ENCODE measurements at places on chromosomes 1 and 21.
A peak's percentile ranks its signal among the peaks of the same experiment; 100 is the strongest.

DNA sequence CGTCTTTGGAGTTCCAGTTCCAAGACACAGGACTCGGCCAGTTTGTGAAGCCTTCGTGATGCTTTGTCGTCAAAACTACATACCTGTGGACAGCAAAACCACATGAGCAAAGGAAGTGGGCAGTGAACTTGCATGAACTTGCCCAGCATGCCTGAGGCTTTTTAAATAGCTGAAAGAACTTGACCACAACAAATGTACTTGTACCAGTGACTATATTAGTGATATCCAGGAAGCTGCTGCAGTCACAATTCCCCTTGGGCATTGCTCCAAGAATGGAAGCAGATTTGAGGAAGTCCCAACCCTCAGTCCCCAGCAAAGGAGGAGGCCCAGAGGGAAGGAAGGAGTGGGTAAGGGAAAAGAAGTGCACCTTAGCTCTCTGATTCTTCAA, 2.6 kb downstream of the FUCA1 start:
- no peak for DNase-seq

DNA sequence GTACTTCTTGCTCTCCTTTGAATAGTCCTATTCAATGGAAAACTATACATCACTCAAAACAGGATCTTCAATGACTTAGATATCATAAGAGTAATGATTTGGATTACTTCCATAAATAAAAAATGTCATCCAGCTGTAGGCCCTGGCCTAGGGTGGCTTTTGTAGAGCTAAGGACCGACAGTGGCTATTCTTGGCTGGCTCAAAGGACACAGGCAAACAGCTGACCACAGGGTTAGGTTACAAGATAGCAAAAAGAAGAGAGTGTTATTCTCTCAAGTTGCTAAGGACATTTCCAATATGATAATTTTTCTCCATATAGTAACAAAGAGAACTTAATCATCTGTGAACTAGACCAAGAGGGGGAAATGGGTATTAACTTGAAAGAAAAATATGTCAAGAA, 495.1 kb downstream of the PLPP3 start:
- no peak for DNase-seq

DNA sequence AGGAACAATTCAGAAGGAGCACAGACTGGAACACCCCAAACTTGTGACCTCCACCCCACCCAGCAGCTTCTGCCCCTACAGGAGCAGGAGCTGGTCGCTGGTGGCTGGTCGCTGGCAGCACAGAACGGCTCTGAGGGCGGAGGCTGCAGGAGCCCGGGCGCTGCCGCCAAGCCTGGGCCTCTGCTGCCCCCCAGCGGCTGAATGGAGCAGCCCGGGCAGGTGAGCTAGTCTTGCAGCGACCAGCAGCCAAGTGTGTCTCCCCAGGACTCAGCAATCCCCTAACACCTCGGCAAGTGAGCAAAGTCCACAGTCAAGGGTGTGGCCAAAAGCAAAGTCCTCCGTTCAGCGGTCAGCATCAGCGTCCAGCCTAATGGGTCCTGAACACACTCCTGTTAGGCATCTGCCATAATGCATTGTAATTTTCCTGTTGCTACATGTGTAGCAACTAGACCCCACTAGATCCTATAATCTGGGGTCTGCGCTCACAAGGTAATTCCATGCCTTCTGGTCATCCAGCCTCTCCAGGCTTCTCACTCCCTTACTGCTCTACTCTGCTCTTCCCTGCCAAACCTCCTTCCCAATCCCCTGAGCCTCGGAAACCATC, 12.1 kb upstream of the GJB5 start:
- peak; percentile 7 for DNase-seq

- DNase-seq, result no peak
Observed at GRCh38 chr1:207079706-207080241, 8.9 kb upstream of the C4BPB start.

DNA sequence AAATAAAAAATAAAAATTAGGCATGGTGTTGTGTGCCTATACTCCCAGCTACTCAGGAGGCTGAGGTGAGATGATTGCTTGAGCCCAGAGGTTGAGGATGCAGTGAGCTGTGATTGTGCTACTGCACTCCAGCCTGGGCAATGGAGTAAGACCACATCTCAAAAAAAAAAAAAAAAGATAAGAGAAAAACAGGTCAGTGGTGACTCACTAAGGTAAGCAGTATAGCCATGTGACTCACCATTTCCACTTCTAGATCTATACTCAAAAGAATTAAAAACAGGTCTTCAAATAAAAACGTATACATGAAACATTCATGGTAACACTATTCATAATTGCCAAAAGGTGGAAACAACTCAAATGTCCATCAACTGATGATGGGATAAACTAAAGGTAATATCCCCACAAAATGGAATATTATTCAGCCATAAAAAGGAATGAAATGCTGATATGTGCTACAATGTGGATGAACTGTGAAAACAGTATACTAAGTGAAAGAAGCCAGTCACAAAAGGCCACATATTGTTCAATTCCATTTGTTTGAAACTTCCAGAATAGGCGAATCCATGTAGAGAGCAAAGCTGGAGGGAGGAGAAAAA, 75.1 kb downstream of the ZNF281 start:
- DNase-seq, result no peak

- no peak for DNase-seq
Observed at GRCh38 chr1:206581571-206581981, 30.7 kb downstream of the EIF2D start.

GRCh38 chr1:6646499-6647148, 22.0 kb downstream of the THAP3 start:
- peak; percentile 20 for DNase-seq

DNA sequence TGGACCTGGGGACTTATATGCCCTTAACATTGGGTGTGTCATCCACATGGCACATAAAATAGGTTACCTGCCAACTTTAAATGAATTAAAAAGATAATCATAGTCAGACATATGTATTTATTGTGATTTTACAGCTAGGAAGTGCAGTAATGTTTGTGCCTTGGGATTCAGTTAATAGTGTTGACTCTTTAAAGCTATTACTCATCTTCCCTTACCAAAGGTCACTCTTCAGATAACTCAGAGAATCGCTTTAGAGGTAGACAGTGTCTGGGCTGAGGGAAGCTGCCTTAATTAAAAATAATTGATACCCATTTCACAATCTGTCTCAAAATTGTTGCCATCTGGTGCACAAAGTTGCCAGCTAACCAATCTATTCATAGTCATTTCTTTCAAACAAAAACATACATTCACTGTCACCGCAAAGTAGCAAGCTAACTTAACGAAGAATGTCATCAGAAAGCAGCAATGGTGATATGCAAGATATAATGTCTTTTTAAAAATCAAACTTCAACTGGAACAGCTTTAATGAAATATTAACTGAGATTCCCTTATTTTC, 3.0 kb upstream of the KRTAP15-1 start:
- no peak for DNase-seq

- no peak for DNase-seq
Observed at GRCh38 chr1:215608646-215609045, 41.5 kb downstream of the KCTD3 start.

DNA sequence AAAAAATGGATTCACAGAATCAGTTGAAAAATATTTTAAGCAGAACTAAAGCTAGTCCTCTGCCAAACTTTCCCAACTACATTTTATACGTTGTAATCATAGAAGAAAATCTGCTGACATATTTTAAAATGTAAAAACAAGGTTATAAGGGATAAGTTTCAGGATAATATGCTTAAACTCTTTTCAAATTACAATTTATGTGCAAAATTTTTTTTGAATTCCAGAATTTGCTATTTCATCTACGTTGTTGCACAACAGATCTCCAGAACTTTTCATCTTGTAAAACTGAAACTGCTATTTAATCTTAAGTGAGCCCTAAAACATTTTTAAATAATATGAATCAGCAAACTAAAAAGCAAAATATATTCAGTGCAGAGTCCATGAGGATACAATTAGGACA, 5.9 kb downstream of the EDEM3 start:
- DNase-seq, result no peak

DNA sequence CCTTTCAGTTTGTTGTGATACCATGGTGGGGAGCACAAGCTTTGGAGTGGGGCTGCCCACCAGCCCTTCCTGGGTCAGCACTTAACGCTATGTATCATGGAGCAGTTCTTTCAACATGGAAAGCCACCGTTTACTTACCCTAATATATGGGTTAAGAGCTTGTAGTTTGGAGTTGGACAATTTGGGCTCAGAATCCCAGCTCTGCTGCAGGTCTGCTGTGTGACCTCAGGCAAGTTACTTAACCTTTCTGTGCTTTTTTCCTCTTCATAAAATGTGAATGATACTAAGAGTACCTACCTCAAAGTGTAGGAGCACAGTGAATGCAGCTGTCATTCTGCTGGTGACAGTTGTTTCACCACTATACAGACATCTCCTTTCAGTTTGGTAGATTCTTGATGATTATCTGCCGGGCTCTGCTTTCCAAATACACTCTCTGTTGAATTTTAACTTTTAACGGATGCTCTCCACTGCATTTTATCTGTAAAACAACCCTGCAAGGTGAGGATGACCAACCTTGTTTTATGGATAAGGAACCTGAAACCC, 23.8 kb downstream of the ALPL start:
- DNase-seq, result no peak

DNA sequence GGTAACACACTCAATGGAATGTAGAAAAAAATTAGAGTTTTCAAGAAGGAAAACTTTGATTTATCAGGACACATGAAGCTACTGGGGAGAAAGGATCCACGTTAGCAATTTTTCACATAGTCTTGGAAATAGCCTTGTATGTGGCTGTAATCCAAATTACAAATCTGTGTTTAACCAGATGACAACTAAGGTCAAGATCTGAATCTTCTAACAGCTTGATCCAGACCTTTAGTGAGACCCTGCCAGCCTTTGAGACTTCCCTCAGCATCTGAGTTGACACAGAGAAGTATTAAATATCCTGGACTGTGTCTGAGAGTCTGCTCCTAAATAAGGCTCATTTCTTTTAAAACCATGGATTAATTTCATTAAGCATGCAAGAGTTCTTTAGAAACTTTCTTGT, 135.9 kb upstream of the KCNK2 start:
- no peak for DNase-seq

GRCh38 chr21:35280231-35280630, 231.1 kb upstream of the RUNX1 start:
- no peak for DNase-seq

GRCh38 chr1:234617986-234618736, 8.2 kb upstream of the IRF2BP2 start:
- no peak for DNase-seq

GRCh38 chr1:213325482-213325881, 274.4 kb downstream of the RPS6KC1 start:
- DNase-seq, result no peak

DNA sequence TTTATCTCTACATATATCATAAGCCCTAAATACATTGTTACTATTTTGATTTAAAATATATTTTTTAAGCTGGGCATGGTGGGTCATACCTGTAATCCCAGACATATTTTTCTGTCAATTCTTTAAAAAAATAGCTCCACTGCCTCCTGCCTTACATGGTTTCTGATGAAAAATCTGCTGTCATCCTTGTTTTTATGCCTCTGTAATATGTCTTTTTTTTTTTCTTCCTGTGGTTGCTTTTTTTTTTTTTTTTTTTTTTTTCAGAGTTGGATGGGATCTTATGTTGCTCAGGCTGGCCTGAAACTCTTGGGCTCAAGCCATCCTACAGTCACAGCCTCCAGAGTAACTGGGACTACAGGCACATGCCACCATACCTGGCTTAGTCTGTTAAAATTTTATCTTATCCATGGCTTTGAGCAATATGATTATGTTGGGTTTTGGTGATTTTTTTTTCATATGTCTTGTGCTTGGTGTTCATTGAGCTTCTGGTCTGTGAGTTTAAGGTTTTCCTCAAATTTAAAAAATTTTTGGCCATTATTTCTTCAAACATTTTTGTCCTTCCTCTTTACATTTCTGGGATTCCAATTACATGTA, 12.4 kb upstream of the EDARADD start:
- no peak for DNase-seq

GRCh38 chr1:20555758-20556120, 3.4 kb downstream of the FAM43B start:
- no peak for DNase-seq

DNA sequence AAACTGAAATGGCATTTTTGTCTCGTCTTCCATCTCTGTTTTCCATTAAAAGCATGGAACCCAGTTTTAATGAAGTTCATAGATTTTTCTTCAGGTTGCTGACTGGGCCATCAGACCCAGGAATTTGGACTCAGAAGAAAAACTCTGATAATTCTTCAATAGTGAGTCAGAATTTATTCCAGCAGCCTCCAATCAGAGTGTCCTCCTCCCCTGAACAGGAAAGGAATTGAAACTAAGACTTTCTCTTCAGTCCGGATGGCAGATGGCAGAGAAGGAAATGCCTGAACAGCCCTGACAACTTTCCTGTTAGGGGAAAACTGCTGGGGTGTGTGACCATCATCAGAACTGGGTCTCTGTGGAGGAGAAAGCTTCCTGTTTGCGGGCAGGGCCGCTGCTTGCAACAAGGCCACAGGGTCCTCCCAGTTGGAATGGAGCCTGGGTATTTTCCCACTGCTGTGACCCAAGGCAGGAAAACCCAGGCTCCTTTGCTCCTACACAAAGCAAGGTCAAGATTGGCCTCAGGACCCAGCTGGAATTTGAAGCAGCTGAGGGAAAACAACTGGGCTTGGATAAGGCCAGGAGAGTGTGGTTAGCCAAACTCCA, 20.7 kb downstream of the CD34 start:
- no peak for DNase-seq

DNA sequence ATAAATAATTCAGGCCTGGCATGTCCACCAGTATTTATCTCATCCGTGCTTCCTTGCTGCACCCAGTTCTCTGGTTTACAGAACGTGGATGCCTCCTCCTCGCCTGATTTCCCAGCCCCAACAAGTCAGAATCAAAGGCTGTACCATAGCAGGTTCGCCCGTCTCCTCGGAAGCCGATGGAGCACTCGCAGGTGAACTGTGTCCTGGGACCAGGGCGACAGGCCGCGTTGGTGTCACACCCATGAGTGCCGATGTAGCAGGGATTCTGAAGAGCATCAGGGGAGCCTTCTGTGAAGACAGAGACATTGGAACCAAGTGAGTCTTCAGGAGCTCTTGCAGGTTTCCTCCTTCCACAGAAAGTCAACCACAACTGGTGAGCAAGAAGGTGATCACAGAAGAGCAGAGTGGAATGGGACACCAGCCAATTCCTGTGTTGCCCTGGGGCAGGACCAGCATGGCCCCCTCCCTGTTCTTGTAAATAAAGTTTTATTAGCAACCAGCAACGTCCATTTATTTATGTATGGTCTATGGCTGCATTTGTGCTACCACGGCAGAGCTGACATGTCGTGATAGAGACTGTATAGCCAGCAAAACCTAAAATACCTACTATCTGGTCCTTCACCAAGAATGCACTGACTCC, 40.8 kb downstream of the NID1 start:
- DNase-seq, result no peak

DNA sequence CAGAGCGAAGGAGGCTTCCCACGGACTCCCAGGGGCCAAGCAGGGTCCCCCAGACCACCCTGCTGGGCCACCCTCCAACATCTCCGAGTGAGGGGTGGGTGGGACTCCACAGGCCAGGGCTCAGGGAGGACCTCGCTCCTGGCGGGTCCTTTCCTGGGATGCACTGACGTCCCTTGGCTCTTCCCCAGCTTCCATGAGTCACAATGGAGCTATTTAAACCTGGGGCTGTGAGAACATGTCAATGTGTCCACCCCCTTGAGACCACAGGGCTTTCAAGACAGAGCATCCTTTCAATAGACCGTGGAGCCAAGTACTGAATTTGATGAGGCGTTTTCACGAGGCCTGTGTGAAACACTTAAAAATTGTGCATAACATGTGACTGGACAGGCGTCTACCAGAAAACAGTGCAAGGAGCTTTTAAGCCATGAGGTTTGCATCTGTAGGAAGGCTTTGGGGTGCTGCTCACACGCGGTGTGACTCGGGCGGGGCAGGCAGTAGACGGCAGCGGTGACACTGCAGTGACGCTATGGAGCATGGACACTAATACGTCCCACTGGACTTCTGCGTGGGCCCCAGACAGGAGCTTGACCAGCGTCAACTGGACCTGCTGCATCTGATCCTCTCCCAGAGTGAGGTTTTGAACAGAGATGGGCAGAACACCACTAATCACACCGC, 24.1 kb upstream of the NPHP4 start:
- DNase-seq, result no peak

All from NCI-H748 treated with DMSO at 0.1 percent for 48 hours (cell line).